Left lobe of liver (tissue), 2 donors: ENCODE measurements at places on chromosomes 11 and 22.
A peak's percentile ranks its signal among the peaks of the same experiment; 100 is the strongest.

GRCh38 chr11:109527496-109527895 is 105.5 kb downstream of the C11orf87 start:
- no peak for DNase-seq

- DNase-seq, result peak; percentile 59
These were observed 4.7 kb upstream of the DGAT2 start for GRCh38 chr11:75763846-75764245.

GRCh38 chr22:18156878-18157713 is 7.1 kb downstream of the USP18 start:
- peak; percentile 57 for DNase-seq

DNA sequence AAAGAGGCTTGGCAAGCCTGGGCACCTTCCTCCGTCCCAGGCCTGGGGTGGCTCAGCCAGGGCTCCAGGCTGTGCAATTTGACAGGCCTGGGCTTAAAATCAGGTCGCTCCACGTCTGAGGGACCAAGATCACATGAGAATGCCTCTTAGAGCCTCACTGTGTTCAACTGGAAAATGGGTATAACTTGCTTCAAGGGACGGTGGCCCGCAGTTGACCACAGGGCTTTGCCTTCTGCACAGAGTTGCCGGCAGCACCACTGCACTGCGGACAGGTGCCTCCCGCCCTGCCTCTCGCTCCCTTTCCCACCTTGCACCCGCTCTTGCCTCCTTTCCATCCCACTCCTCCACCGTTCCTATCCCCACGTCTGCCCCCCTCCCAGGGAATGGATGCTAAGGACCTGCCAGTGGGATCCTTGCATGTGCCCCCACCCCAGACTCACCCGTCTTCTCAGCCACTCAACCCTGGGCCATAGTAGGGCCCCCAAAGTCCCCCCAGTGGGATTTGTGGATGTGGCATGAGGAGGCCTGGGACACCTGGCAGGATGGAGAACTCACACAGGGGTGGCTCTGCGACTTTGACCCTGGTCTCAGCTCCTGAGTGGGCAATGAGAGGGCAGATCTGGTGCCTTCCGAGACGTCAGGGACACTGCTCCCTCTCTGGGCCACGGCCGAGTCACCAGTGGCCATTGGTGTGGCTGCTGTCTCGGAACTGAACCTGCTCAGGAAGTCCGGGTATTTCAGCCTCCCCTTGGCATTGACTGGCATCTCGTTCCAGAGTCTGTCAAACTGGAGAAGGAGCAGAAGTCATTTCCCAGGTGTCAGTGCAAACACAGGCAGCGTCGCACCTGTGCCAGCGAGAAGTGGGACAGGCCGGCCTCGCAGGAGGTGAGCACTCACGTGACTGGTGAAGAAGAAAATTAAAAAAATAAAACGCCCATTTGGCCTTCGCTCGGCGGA is 128.0 kb downstream of the MPPED1 start:
- DNase-seq, result no peak

GRCh38 chr22:37263966-37264887 is 18.1 kb upstream of the CYTH4 start:
- no peak for DNase-seq

DNA sequence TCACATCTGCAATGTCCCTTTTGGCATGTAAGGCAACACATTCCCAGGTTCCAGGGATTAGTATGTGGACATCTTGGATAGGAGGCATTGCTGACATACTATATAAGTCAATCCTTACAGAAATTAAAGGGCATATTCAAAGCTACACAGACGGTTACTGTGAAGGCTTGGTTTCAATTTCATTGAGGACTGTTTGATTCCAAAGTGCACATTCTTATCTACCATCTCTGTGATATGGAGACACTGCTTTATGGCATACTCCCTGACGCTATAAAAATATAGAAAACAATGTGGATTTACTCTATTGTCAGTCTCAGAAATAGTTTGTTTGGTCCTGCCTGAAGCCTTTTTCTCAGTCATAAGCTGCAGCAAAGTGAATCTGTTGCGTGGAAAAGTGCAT is 1486.7 kb downstream of the FAM181B start:
- DNase-seq, result no peak
